ENCODE measurements at places on chromosomes 16 and 17.

GRCh38 chr17:15249487-15249886, 15.6 kb downstream of the PMP22 start:
- DNase-seq = no peak

- no peak for DNase-seq
These were observed 44.0 kb downstream of the SREBF1 start for GRCh38 chr17:17792551-17793377.

GRCh38 chr16:22684574-22685458, 129.1 kb upstream of the HS3ST2 start:
- DNase-seq = no peak

- no peak for DNase-seq
These were observed 484 bp downstream of the FZD2 start for GRCh38 chr17:44557651-44558285.

DNA sequence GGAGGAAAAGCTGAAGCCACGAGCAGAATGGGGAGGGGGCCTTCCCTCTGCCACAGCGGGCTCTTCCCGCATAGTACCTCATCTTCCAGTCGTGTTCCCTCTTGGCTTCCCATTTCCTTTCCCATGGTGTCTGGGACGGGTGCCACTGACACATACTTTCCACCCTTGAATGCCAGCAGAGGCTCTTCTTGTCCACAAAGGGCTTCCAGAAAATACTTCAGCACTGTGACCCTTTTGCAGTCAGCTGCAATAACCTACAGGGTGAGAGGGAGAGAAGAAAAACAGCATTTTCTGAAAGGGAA, 30.7 kb downstream of the HIC1 start:
- no peak for DNase-seq

GRCh38 chr17:55702150-55702549, 20.5 kb downstream of the TMEM100 start:
- no peak for DNase-seq

DNA sequence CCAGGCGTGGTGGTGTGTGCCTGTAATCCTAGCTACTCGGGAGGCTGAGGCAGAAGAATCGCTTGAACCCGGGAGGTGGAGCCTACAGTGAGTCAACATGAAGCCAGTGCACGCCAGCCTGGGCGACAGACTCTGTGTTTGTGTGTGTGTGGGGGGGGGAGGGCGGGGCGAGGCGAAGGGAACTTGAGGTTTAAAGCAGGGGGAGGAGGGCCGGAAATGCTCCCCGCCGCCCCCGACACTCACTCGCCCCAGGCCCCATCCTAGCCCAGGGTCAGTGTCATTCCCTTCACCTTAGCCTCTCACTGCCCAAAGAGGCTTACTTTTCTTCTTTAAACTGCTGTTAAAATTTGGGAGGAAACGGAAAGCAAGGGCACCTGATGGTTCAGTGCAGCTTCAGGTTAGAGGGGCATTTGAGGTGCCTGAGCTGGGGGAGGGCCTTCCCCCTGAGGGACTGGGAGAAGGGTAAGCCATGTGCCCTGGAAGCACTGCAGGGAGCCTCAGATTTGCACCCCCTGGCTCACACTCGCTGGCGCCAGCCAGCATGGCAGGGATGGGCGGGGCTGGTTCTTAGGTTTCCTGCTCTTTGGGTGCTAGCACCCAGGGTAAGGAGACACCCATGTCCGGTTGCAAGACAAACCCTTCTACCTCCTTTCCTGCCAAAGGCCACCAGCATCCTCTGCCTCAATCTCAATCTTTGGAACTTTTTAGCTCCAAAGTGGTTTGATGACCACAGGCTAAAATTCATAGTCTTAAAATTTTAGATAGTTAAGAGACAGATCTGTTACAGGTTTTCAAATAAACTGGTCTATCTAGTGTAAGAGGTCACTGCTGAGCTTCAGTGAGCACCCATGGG, 2.2 kb upstream of the LIMD2 start:
- no peak for DNase-seq

DNA sequence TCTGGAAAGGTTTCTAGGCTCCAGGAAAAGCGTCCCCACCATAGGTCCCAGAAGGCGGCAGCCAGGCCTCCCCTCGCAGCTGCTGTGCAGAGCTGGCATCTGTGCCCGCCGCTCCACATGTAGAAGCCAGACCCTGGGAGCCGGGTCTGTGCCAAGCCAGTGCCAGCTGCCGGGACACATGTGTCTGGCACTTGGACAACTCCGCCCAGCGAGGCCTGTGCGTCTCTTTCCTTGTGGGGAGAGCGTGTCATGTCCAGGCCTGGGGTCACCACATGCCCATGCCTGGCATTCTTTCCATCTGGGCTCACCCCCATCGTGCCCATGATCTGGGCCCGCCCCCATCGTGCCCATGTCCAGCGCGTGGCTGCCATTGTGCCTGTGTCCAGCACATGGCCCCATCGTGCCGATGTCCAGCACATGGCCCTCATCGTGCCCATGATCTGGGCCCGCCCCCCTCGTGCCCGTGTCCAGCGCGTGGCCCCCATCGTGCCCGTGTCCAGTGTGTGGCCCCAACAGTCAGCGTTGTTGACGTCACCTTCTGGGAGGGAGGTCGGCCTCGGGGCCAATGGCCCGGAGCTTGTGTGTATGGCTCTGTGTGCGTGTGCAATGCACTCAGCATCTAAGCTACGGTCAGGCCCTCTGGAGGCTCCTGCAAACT, 13.3 kb upstream of the ACSF3 start:
- no peak for DNase-seq

DNA sequence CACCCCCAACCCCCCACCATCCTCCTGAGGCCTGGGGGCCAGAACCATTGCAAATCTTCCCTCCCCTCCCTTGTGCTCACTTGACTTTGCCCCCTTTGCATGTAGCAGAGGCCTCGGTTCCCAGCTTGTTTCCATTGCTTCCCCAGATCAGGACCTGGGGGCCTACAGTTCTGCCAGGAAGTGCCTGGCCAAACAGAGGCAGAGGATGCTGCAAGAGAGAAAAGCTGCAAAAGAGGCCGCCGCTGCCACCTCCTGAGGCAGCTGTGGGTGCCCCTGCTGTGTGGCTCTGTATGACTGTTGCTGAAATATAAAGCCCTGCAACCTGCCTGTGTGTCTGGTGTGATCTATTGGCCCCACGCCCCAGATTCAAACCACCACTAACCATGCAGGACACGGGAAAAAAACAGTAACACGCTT, 2.3 kb downstream of the NDUFB10 start:
- DNase-seq = no peak

- peak; percentile 43 for DNase-seq
These were observed 173.6 kb downstream of the IRF8 start for GRCh38 chr16:86072328-86073102.

DNA sequence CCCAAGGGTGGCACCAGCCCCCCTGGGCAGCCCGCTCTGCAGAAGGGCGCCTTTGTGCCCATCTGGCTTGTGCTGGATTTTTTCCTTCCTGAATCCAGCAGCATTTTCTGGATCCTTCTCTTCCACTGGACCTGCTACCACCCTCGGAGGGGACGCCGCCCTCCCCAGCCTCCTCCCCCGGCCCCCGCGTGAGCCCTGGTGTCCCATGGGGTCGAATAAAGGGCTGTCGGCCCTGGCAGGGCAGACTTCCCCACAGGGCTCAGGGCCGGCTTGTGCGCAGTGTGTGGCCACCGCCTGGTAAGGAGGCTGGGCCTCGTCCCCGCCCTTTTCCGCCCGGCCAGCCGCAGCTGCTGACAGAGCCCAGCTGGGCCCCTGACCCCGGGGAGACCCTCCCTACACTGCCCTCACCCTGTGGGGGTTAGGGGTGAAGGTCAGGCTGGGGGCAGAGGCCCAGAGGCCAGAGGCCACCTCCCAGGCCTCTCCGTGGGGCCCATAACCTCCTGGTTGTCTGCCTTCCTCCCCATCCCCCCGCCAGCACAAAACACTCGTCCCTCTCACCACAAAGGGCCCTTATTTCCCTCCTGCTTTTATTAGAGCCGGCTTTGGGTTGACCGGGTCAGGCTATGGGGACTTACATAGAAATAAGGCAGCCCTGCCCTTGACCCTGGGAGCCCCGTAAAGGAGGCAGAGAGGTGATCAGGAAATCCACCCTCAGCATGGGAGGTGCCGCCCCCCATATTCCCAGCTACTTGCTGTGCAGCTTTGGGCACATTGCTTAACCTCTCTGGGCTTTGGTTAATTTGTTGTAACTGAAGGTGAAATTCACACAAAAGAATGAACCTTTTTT, 179.3 kb upstream of the CIBAR2 start:
- DNase-seq = no peak

DNA sequence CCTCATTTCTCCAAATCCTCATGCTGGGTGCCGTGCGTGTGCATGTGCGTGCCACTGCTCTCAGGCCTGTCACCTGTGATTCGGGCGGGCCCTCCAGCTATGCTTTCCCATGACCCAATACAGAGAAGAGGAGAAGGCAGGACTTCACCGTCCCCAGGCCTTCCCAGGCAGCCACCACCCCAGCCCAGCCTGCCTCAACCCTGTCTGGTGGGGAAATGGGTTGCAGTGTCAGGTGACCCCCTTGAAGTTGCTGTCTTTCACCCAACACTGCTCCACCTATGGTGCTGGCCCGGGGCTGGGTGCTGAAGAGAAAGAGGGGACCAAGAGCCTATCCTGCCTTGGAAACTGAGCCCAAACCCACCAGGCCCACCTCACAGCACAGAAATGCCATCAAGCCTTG, 94.7 kb downstream of the GOSR1 start:
- no peak for DNase-seq

- DNase-seq = no peak
These were observed 46.1 kb downstream of the CHD9 start for GRCh38 chr16:53100889-53101288.

- no peak for DNase-seq
These were observed 29.7 kb upstream of the FASN start for GRCh38 chr17:82127704-82128103.

GRCh38 chr16:70686376-70687101, 686 bp upstream of the MTSS2 start:
- DNase-seq = no peak

- no peak for DNase-seq
These were observed 55.9 kb downstream of the MED13 start for GRCh38 chr17:62009220-62009619.

GRCh38 chr17:40556198-40556661, 9.0 kb downstream of the CCR7 start:
- no peak for DNase-seq

DNA sequence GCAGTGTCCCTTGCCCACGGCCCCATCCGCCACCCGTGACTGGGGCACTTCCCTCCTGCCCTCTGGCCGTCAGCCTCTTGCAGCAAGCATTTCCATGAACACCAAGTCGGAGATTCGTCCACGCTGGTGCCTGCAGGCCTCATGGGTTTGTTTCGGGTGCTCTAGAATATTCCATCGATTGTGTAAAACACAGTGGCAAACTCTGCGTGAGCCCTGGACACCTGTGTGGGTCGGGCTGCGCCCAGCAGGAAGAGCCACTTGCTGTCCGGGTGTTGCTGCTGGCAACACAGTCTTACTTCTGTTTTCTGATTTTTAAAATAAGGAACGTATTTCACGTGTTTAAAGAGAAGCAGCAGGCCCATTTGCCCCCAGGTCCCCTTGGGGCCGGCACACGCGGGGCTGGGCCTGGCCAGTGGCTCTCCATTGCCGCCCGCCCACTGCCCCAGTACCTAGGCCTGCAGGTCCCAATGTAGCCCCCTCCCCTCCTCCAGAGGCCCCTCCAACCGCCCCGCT, 10.0 kb downstream of the CYBC1 start:
- no peak for DNase-seq

GRCh38 chr17:31918701-31919128, 17.2 kb upstream of the UTP6 start:
- no peak for DNase-seq

DNA sequence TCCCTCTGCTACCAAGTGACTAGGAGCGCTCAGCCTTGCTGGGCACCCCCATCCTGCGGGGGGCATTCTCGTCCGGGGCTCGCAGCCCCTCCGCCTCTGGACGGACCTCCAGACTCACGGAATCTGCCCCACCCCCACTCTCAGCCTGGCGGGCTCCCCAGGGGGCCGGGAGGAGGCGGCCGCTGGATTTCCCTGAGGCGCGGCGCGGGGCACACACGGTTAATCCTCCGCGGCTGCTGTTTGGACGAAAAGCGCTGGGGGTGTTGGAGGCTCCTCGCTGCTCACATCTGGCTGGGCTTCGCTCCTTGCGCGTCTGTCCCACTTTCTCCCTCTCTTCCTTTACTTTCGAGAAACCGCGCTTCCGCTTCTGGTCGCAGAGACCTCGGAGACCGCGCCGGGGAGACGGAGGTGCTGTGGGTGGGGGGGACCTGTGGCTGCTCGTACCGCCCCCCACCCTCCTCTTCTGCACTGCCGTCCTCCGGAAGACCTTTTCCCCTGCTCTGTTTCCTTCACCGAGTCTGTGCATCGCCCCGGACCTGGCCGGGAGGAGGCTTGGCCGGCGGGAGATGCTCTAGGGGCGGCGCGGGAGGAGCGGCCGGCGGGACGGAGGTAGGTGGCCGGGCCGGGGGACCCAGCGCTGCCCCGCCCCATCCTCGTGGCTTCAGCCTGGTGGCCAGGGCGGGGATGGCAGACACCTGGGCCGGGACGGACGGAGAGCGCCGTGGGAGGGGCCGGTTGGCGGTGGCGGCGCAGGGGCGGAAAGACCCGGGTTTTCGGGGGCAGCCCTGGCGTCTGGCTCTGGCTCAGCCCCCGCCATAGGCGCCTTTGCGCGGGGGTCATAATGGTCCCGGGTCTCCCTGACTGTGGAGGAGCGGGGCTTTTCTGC, at the start of gene C1QTNF1:
TSS of gene C1QTNF1 (plus strand) at position 284 of the 886 bp plus-strand sequence. CDS start 19,800 bp downstream, outside the sequence.
- no peak for DNase-seq

- DNase-seq = peak; percentile 52
These were observed 390 bp downstream of the MNT start for GRCh38 chr17:2400474-2400866.

DNA sequence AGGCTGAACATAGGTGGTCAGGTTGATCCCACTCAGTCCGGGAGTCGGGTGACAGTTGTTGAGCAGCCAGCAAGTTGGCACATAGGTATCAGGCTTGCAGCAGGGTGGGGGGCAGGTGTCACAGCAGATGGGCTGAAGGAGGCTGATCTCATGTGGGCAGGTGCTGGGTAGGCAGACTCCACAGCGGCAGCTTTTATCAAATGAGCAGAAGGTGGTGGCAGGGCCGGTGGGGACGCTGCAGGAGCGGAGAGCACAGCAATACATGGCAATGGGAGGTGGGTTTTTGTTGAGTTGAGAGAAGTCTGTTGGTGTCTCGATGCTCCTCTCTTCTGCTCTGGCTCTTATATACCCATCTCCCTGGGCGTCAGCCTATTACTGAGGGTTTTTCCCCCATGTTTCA, at the start of gene KRTAP3-1:
TSS of gene KRTAP3-1 (minus strand) at position 318 of the 400 bp plus-strand sequence. CDS start at position 264, 54 bp downstream.
- no peak for DNase-seq

- DNase-seq = no peak
These were observed 38.9 kb upstream of the CSNK2A2 start for GRCh38 chr16:58236831-58237230.

DNA sequence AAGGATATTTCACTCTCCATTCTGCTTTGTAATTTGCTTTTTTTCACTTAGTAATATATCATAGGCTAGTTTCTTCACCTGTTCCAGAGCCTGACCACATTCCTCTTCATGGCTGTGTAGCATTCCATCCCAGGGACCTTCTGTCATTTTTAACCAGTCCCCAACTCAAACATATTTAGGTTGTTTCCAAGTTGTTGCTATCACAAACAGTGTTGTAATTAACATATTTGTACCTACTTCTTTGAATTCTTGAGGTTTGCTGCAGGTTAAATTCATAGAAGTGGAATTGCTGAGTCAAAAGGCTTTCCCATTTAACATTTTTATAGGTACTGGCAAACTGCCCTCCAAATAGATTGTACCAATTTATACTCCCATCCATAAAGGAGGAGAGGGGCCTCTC, 65.1 kb upstream of the MED9 start:
- DNase-seq = no peak

Measured in hematopoietic multipotent progenitor cell treated with erythropoietin and hydrocortisone succinate and interleukin-3 and kit ligand, for 17 days (in vitro differentiated cells).